A549 treated with DMSO at 1 μM for 4 hours (cell line): ENCODE measurements at places on chromosomes 6 and 20. TPM values are rescaled to one million over a fixed set of nuclear protein-coding genes. Genes with fewer than 3 reads are reported as not detected.

The SKIC2 gene
- total RNA-seq: 22.6 to 27.8 TPM (median 24.2 TPM) in 5 replicates

The SPTLC3 gene
- total RNA-seq: 0.06 to 0.17 TPM (median 0.08 TPM) in 5 replicates

The LTA gene
- total RNA-seq: 0.11 to 0.12 TPM in 2 of 5 replicates, not detected in the others

The SLC44A4 gene
- 0.05 to 0.36 TPM (median 0.15 TPM) in 3 of 5 replicates, not detected in the others for total RNA-seq

The ZSWIM1 gene
- total RNA-seq: 6.2 to 7.6 TPM (median 6.8 TPM) in 5 replicates

The AGPAT1 gene
- total RNA-seq: 33.2 to 42.8 TPM (median 39.6 TPM) in 5 replicates

The CCDC170 gene
- total RNA-seq: 0.07 to 0.40 TPM (median 0.20 TPM) in 4 of 5 replicates, not detected in the other

The PAK1IP1 gene
- 21.9 to 25.2 TPM (median 23.4 TPM) in 5 replicates for total RNA-seq

The NFS1 gene
- total RNA-seq: 22.5 to 38.1 TPM (median 36.8 TPM) in 5 replicates

The NKAPL gene
- not detected in 5 replicates for total RNA-seq

The KIF13A gene
- total RNA-seq: 20.8 to 25.6 TPM (median 24.7 TPM) in 5 replicates

The OR2H2 gene
- not detected in 5 replicates for total RNA-seq

The PRPH2 gene
- total RNA-seq: not detected in 5 replicates

The KCNK5 gene
- 1.00 to 1.5 TPM (median 1.4 TPM) in 5 replicates for total RNA-seq

The SAMD5 gene
- total RNA-seq: 0.69 to 1.1 TPM (median 0.79 TPM) in 5 replicates

The IL17F gene
- total RNA-seq: not detected in 5 replicates

The HINT3 gene
- total RNA-seq: 6.6 to 8.9 TPM (median 8.4 TPM) in 5 replicates

The CD93 gene
- not detected in 5 replicates for total RNA-seq

The NDRG3 gene
- total RNA-seq: 21.9 to 24.6 TPM (median 24.1 TPM) in 5 replicates
